Activated T-helper 1 cell treated with Interleukin-2 at 50 U/mL for 16 hours (primary cell): ENCODE measurements at places on chromosomes 6 and 20.

- DNase-seq: no peak
Measured at GRCh38 chr20:17560344-17561074, 9.4 kb upstream of the DSTN start.

- no peak for DNase-seq
Measured at GRCh38 chr6:139736325-139736906, 362.0 kb upstream of the CITED2 start.

- no peak for DNase-seq
Measured at GRCh38 chr6:155033021-155033791, 38.1 kb downstream of the TIAM2 start.

- no peak for DNase-seq
Measured at GRCh38 chr6:51553246-51554015, 534.0 kb downstream of the PKHD1 start.
